Immature natural killer cell (primary cell): ENCODE measurements at places on chromosomes 5 and 9. TPM values are rescaled to one million over a fixed set of nuclear protein-coding genes. Genes with fewer than 3 reads are reported as not detected.
A peak's percentile ranks its signal among the peaks of the same experiment; 100 is the strongest.

Gene C9orf153
- polyA plus RNA-seq = not detected

Gene KIF12
- not detected for polyA plus RNA-seq

Gene SVEP1
- polyA plus RNA-seq = not detected

Gene VCP
- 252 TPM for polyA plus RNA-seq

Gene GLDC
- polyA plus RNA-seq = not detected

Gene MXD3
- 4.1 TPM for polyA plus RNA-seq

Gene CDC25C
- 2.3 TPM for polyA plus RNA-seq

Gene SLC36A2
- not detected for polyA plus RNA-seq

Gene ITGA1
- not detected for polyA plus RNA-seq

Gene SHOC1
- not detected for polyA plus RNA-seq

Gene C5orf46
- polyA plus RNA-seq = not detected

Gene AMBP
- polyA plus RNA-seq = not detected

Gene LHX2
- polyA plus RNA-seq = not detected

Gene PHF2
- 0.58 TPM for polyA plus RNA-seq

Gene SOHLH1
- polyA plus RNA-seq = not detected

Gene TLR4
- polyA plus RNA-seq = 1.4 TPM

Gene ADAMTS13
- not detected for polyA plus RNA-seq

Gene LCN1
- polyA plus RNA-seq = not detected

Gene NMUR2
- polyA plus RNA-seq = not detected

- no peaks in the 10 kb centered on the region for H3K4me1 ChIP-seq
- DNase-seq = no peak
- no peaks in the 10 kb centered on the region for H3K27me3 ChIP-seq
- H3K27ac ChIP-seq = no peak overlapping the region
- H3K36me3 ChIP-seq = no peaks in the 10 kb centered on the region
Observed at GRCh38 chr5:155512329-155512728, 498.8 kb downstream of the KIF4B start.

DNA sequence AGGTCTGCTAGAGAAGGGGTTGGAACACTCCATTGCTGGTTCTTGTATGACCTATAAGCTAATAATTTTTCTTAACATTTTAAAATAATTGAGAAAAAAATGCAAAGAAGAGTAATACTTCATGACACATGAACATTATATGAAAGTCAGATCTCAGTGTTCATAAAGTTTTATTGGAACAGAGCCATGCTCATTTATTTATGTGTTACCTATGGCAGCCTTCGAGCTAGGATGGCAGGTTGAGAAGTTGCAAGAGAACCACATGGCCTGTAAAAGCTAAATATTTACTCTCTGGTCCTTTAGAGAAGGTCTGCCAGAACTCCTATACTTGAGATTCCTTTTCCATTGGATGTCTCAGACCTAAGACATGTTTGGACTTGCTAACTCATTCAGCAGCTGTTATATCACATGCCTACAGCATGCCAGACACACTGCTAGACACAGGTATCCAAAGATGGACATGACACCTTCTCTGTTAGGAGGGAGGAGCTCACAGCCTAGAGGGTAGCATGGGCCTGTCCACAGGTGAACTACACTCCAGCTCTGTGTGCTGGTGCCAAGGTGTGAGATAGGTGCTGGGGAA lies 304.3 kb downstream of the ARHGAP26 start:
- peaks cover 29% of the 10 kb centered on the region for H3K4me1 ChIP-seq
- H3K4me3 ChIP-seq = no peak overlapping the region
- peak overlapping the region; percentile 22 for H3K27ac ChIP-seq
- peaks cover 34% of the 10 kb centered on the region for H3K36me3 ChIP-seq
- no peak for DNase-seq

GRCh38 chr5:145867806-145868205 lies 5.0 kb downstream of the GRXCR2 start:
- no peaks in the 10 kb centered on the region for H3K36me3 ChIP-seq
- no peak overlapping the region for H3K4me3 ChIP-seq
- DNase-seq = no peak
- no peak overlapping the region for H3K27ac ChIP-seq
- peaks cover 2% of the 10 kb centered on the region for H3K27me3 ChIP-seq
- H3K4me1 ChIP-seq = no peaks in the 10 kb centered on the region

GRCh38 chr9:125707472-125707804 lies 430 bp upstream of the MAPKAP1 start:
- DNase-seq = no peak
- peak overlapping the region; percentile 82 for H3K4me3 ChIP-seq
- H3K27me3 ChIP-seq = peaks cover 2% of the 10 kb centered on the region
- H3K27ac ChIP-seq = peak overlapping the region; percentile 61
- no peaks in the 10 kb centered on the region for H3K36me3 ChIP-seq

DNA sequence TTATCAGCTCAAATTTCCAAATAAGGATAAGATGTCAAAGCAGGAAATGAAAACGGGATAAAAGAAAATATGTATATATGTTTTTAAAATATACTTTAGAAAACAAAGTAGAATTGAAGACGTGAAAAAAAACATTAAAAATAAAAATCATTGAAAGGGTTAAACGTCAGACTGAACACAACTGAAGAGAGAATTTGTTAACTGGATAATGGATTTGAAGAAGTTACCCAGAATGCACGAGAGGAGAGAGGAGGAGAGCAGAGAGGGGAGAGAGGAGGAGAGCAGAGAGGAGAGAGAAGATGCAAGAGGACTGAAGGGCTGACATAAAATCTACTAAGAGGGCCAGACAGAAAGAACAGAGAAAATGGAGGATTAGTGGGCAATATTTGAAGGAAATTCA lies 88.0 kb downstream of the CDKN2A start:
- no peaks in the 10 kb centered on the region for H3K27me3 ChIP-seq
- H3K36me3 ChIP-seq = peaks cover 25% of the 10 kb centered on the region
- no peaks in the 10 kb centered on the region for H3K4me1 ChIP-seq
- no peak overlapping the region for H3K27ac ChIP-seq
- no peak overlapping the region for H3K4me3 ChIP-seq

DNA sequence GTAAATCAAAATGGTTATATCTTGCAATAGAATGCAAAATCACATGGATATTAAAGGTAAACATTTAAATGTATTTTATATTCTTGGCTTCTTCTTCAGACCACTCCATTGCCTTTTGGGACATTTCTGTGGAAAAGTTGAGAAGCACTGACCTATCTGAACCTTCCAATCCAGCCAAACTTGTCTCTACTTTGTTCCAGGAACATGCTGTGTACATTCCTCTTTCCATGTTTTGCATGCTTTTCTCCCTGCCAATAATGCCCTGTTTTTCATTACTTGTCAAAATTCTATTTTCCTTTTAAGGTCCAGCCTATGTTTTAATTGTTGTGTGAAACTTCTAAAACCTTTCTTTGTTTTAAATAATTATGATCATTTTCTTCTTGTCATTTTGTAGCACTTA lies 28.3 kb downstream of the JAK2 start:
- peaks cover 20% of the 10 kb centered on the region for H3K36me3 ChIP-seq
- H3K4me3 ChIP-seq = no peak overlapping the region
- H3K4me1 ChIP-seq = peaks cover 78% of the 10 kb centered on the region
- H3K27ac ChIP-seq = no peak overlapping the region

DNA sequence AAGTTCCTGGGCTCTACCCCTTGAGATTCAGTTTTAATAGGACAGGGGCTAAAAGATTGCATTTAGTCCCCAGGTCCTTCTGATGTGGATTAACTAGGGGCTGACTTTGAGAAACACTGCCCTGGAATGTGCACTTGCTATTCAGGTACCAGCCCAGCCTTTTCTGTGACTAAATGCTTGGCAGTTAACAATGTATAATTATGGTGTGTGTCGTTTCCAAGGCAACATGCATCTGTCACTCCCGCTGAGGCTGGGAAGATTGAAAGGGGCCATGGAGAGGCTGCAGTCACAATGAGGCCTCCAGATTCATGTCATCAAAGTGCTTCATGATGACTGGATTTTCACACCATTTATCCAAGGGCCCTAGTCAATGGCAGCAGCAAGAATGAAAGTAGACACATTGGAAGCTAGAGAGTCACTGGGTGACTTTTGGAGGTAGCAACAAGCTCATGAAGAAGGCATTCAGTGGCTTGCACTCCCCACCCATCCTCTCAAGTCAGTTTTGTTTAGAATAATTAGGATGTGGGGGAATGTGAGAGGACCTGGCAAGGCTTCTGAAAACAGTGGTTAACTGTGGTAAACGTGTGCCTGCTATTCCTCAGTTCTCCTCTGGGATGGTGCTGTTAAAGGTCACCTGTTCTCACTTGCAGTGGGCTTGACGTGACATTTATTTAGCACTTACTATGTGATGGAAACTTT lies 28.3 kb downstream of the RAI14 start:
- no peaks in the 10 kb centered on the region for H3K36me3 ChIP-seq
- no peaks in the 10 kb centered on the region for H3K4me1 ChIP-seq
- H3K4me3 ChIP-seq = no peak overlapping the region
- no peaks in the 10 kb centered on the region for H3K27me3 ChIP-seq
- DNase-seq = no peak

GRCh38 chr9:129496473-129497004 lies 124.4 kb downstream of the C9orf50 start:
- peaks cover 8% of the 10 kb centered on the region for H3K36me3 ChIP-seq
- H3K4me3 ChIP-seq = peak overlapping the region; percentile 85
- DNase-seq = peak; percentile 67
- peak overlapping the region; percentile 97 for H3K27ac ChIP-seq
- H3K4me1 ChIP-seq = peaks cover 19% of the 10 kb centered on the region

- no peaks in the 10 kb centered on the region for H3K36me3 ChIP-seq
- H3K27ac ChIP-seq = no peak within 1 kb of the TSS
- peaks cover 2% of the 10 kb centered on the region for H3K27me3 ChIP-seq
Observed at GRCh38 chr5:135578685-135579341, at the start of gene CXCL14. CXCL14 (minus strand) TSS chr5:135578991; CDS start chr5:135578778, 213 bp downstream.

- DNase-seq = no peak
- H3K4me1 ChIP-seq = no peaks in the 10 kb centered on the region
- no peaks in the 10 kb centered on the region for H3K27me3 ChIP-seq
- H3K36me3 ChIP-seq = no peaks in the 10 kb centered on the region
- H3K4me3 ChIP-seq = no peak overlapping the region
Observed at GRCh38 chr9:132192728-132193127, 30.9 kb downstream of the NTNG2 start.

GRCh38 chr5:95697781-95698681 lies 15.2 kb upstream of the SPATA9 start:
- H3K4me1 ChIP-seq = no peaks in the 10 kb centered on the region
- no peak overlapping the region for H3K4me3 ChIP-seq
- H3K36me3 ChIP-seq = peaks cover 5% of the 10 kb centered on the region
- H3K27me3 ChIP-seq = no peaks in the 10 kb centered on the region
- DNase-seq = no peak

- no peak overlapping the region for H3K4me3 ChIP-seq
- no peak overlapping the region for H3K27ac ChIP-seq
- no peaks in the 10 kb centered on the region for H3K36me3 ChIP-seq
- peaks cover 8% of the 10 kb centered on the region for H3K27me3 ChIP-seq
- peaks cover 11% of the 10 kb centered on the region for H3K4me1 ChIP-seq
- DNase-seq = no peak
Observed at GRCh38 chr5:10310066-10310779, 2.5 kb upstream of the CMBL start.

DNA sequence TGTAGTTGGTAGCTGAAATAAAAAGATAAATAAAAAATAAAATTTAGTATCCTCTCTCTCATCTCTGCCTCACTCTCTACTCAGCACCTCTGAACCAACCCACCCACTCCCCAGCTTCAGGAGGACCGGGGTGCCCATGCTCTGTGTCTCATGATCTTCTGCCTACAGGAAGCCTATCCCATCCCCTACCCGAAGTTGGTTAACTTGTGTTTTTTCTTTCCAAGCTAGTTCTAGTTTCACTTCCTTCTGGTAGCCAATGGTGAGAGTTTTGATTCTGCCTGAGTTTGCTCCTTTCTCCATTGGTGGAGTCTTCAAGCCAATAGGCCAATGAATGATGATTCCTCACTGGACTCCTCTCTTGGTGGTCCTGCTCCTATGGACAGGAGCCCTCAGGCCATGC lies 32.1 kb downstream of the SNX24 start:
- peaks cover 5% of the 10 kb centered on the region for H3K4me1 ChIP-seq
- H3K27ac ChIP-seq = no peak overlapping the region
- H3K4me3 ChIP-seq = no peak overlapping the region
- no peaks in the 10 kb centered on the region for H3K36me3 ChIP-seq

- no peaks in the 10 kb centered on the region for H3K36me3 ChIP-seq
- H3K27ac ChIP-seq = no peak overlapping the region
- no peaks in the 10 kb centered on the region for H3K4me1 ChIP-seq
- peaks cover 5% of the 10 kb centered on the region for H3K27me3 ChIP-seq
Observed at GRCh38 chr9:85408494-85408893, 333.3 kb downstream of the AGTPBP1 start.

GRCh38 chr5:132774406-132774805 lies 2.6 kb downstream of the SEPTIN8 start:
- no peak overlapping the region for H3K4me3 ChIP-seq
- peaks cover 26% of the 10 kb centered on the region for H3K4me1 ChIP-seq
- H3K36me3 ChIP-seq = no peaks in the 10 kb centered on the region
- H3K27ac ChIP-seq = no peak overlapping the region
- DNase-seq = no peak

DNA sequence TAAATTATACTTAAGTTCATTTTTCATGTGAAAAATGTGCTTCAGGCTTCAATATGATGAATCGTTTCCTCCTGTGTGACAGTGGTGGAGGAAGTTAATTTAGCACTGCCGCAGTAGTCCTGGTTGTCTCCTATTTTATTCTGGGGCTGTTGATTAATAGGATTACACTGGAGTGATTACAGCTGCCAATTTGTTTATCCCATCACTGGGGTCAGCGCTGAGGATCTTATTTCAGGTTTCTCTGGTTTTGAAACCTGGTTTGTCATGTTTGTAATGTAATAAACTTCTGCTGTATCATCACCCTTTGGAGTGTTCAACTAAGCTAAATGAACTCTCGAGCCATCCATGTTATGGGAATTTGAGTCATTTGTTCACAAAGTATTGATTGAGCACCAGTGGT lies 241.7 kb upstream of the KCNN2 start:
- H3K36me3 ChIP-seq = no peaks in the 10 kb centered on the region
- no peaks in the 10 kb centered on the region for H3K4me1 ChIP-seq
- no peak overlapping the region for H3K27ac ChIP-seq
- peaks cover 1% of the 10 kb centered on the region for H3K27me3 ChIP-seq

GRCh38 chr5:169721771-169722170 lies 84.7 kb downstream of the DOCK2 start:
- H3K27ac ChIP-seq = no peak overlapping the region
- H3K4me1 ChIP-seq = no peaks in the 10 kb centered on the region
- H3K27me3 ChIP-seq = no peaks in the 10 kb centered on the region
- no peak for DNase-seq
- peaks cover 64% of the 10 kb centered on the region for H3K36me3 ChIP-seq
- H3K4me3 ChIP-seq = no peak overlapping the region

DNA sequence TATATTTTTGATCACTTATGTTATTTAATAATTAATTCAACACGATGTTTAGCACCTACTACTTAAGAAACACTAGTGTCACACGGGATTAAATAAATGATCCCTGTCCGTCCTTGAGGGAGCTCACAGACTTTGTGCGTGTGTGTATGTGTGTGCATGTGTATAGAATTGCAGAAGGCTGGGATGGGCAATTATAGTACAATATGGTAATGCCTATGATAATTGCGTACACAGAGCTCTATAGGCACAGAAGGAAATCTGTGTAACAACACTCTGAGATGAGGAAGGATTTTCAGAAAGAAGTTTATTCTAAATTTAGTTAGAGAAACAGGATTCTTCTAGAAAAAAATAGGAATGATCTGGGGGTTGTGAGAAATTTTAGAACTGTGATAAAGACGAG lies 76.9 kb downstream of the CDH12 start:
- H3K4me3 ChIP-seq = no peak overlapping the region
- no peak for DNase-seq
- H3K27ac ChIP-seq = no peak overlapping the region
- H3K27me3 ChIP-seq = peaks cover 2% of the 10 kb centered on the region
- no peaks in the 10 kb centered on the region for H3K36me3 ChIP-seq
